ENCODE measurements at places on chromosomes 2 and 18.

- DNase-seq: no peak
Measured at GRCh38 chr2:3620834-3621233, 25.9 kb downstream of the COLEC11 start.

- no peak for DNase-seq
Measured at GRCh38 chr18:69233465-69234054, 167.1 kb upstream of the DOK6 start.

DNA sequence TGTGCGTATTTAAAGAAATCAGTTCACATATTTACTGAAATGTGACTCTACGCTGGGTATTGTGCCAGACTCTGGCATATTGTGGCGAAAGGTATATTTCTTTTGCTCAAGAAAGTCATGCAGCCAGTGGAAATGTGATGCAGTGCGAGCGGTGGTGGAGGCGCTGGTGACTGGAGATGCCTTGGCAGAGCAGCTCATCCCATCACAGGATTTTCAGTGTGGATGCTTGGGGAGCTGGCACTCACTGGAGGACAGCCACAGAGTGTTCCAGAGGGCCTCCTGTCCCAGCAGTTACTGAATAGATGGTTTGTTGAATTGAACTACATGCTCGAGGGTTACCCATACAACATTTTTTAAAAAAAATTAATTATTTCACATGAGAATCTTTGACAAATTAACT is 117.6 kb downstream of the ZNF407 start:
- no peak for DNase-seq

- DNase-seq: no peak
Measured at GRCh38 chr2:17538844-17539554, 1.5 kb upstream of the VSNL1 start.

DNA sequence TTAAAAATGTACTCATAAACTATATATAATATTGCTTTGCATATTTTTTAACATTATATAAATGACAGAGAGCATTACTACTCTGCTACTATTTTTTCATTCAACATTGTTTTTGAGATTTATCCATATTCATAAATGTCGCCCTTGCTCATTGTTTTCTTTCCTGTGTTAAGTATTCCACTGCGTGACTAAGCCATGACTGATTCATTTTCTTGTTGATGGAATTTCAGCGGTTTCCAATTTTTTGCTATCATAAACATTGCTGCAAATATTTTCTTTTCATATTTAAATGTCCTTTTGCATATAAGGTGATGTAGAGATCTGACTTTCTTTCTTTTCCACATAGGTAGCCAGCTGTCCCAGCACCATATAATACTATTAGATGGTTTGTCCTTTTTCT is 57.6 kb downstream of the SFXN5 start:
- no peak for DNase-seq

- DNase-seq: no peak
Measured at GRCh38 chr18:78769502-78770105, 210.0 kb upstream of the SALL3 start.

DNA sequence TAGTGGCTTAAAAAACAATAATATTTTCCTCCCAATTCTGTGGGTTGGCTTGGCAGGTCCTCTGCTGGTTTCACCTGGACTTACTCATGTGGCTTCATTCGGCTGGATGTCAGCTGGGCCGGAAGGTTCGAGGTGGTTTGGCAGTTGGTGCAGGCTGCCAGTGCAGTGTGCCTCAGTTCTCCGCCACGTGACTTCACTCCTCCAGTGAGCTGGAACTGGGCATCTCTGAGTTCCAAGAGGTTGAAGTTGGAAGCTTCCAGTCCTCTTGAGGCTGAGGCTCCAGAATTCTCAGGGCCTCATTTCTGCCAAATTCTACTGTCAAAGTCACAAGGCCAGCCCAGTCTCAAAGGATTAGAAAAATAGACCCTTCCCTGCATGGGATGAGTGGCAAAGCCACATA is 83.4 kb upstream of the B3GNT7 start:
- no peak for DNase-seq

GRCh38 chr2:216739035-216739434 is 43.7 kb upstream of the IGFBP5 start:
- peak; percentile 92 for DNase-seq

DNA sequence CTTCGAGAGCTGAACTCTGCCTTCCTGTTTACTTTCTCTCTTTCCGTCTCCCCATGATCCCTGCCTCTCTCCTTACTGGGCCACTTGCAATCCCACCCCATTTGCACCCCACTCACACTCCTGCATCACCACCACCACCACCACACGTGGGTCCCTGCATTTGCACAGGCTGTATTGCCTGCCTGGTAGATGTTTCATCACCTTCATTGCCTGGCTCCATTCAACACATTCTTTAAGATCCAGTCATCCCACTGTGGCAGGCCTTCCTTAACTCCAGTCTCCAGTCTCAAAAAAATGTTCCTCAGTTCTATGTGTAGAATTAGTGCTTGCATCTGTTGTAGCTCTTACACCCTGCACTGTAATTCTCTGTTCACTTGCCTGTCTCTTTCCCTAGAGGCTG is 13.9 kb downstream of the NOSTRIN start:
- no peak for DNase-seq

DNA sequence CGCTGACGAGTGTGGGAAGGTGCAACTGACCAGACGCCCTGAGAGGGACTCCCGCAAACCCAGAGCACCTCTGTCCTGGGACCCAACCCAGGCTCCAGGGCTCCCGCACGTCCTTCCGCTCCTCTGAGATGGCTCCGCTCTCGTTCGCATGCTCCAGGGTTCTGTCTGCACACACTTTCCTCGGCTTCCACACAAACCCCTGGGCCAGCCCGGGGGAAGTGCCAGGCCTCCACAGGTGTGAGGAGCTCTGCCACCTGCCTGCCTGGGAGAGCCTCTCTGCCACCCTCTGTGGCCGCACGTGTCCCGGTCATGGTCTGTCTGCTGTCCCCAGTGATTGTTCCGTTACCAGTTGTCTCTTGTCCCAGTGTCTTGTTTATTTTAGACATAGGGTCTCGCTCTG is 222.9 kb downstream of the HDAC4 start:
- no peak for DNase-seq

DNA sequence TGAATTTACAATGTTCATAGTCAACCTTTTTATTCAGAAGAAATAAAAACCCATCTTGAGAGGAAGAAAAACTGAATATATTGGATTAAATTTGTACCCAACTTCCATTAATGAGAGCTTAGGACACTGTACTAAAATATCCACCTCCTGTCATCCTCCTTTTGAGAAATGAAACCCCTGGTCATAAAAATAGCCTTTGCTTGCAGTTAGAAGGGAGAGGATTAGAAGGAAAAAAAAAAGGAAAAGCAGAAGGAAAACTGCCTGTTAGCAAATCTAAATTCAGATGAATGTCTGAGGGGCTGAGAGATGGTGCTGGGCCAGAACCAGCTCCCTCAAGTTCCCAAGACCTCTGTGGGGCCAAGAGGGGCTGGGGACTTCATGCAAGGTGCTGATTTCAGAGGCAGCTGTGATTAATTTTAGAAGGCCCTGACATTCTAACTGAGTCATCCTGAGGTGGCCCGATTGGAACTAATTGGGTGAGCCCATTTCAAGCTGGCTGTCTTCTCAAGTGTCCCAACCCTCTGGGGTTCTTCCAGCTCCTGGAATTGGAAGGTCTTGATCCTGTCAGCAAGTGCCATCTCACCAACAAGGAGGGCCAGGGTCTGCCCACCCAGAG is 38.4 kb upstream of the BIN1 start:
- no peak for DNase-seq
